GM10248 (cell line): ENCODE measurements at places on chromosomes 13 and 19.
A peak's percentile ranks its signal among the peaks of the same experiment; 100 is the strongest.

DNA sequence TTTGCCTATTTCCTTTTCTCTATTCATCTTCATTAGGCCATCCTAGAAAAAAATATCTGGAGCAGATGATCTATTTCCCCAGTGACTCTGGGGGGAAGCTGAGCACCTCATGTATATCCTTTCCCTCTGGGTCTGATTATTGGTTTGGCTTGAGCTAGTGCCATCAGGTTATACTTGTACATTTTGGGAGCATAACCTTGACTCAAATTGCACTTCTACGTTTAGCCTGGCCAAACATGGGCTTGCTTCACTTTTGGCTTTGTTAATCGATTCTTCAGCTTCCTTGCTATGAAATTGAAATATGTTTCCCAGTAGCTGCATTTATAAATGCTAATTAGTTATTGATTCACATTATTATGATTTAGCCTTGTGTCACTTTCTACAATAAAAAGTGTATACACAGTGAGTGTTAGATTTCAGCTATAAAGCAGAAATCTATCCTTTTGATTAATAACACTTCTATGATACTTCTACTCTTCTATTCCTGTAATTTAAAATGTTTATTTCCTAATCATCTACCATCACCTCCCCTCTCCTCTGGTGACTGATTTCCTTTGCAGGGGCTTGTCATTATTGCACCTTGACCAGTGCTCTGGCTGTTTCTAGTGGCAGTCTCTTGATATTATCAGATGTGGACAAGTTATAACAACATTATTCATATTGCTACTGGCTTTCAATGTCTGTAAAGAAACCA is 37.3 kb downstream of the TNFSF11 start:
- DNase-seq, result no peak

- DNase-seq, result no peak
Measured at GRCh38 chr19:8251025-8251472, 41.9 kb downstream of the CERS4 start.

GRCh38 chr19:48480183-48480557 is 11.0 kb downstream of the CYTH2 start:
- no peak for DNase-seq

GRCh38 chr19:17778968-17779929 is 15.7 kb upstream of the B3GNT3 start:
- DNase-seq, result no peak

DNA sequence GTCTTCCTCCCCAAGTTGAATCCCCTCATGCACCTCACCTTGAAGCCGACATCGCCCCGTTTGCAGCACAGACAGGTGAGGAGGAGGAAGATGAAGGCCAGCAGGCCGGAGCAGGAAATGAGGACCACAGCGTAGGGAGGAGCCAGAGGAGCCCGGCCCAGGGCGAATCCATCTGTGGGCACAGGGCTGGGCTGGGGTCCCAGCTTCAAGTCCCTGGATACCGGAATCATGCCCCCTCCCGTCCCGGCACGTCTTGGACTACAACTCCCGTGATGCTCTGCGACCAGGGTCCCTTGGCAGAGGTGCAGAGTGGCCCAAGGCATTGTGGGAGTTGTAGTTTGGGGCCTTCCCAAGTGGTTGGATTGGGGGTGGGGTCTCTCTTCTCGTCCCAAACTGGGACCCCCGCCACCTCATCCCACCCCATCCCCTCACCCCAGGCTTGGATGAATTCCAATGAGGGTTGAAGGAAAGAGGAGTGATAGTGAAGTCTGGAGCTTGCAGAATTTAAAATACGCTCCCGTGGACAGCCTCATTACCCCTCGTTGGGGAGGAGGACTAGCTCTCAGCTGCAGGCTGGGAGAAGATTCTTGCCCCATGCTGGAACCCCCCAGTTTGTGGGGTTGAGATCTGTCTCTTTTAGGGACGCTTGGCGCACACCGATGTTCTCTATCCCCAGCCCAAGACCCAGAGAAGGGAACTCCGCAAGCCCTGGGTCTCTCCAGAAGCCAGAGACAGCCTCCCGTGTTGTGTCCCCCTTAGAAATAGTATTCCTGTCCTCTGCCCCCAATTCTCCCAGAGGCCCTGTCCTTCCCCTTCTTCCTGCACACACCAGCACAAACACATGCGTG is 990 bp downstream of the LMTK3 start:
- peak; percentile 73 for DNase-seq

DNA sequence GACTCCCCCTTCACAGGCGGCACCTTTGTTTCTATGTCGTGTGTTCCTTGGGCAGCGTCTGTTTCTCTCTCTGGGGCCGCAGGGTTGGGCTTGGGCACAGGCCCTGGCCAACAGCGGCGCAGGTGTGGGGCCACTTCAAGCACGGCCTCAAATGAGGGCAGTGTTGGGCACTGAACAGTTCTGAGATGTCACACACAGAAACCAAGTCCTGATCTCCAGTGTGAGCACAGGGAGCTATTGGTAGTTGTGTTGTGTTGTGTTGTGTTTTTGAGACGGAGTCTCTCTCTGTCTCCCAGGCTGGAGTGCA is 42.7 kb downstream of the GATAD2A start:
- no peak for DNase-seq

- no peak for DNase-seq
Measured at GRCh38 chr19:42488783-42489521, 39.3 kb downstream of the CEACAM1 start.

- no peak for DNase-seq
Measured at GRCh38 chr19:5250127-5250659, 90.4 kb downstream of the PTPRS start.

GRCh38 chr13:103012646-103013045 is 53.6 kb downstream of the SLC10A2 start:
- no peak for DNase-seq

- DNase-seq, result no peak
Measured at GRCh38 chr19:1969176-1970002, 28.4 kb downstream of the CSNK1G2 start.

DNA sequence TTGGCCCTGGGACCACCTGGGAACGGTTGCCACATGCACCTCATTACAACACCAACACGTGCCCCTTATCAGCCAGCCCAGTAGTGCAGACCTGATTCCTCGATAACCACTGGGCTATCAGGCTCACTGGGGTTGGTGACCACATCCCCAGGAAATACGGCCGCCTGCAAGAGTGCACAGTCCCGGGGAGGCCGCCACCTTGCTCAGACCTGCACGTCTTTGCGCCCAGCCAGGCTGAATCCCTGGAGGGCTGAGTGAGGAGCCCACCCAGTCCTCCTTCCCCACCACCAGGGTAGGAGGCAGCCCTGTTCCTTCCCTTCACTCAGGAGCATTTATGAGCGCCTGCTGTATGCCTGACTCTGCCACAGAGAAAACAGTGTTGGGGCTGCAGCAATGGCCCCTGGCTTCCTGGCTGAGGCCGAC is 67.8 kb downstream of the CEBPG start:
- no peak for DNase-seq

DNA sequence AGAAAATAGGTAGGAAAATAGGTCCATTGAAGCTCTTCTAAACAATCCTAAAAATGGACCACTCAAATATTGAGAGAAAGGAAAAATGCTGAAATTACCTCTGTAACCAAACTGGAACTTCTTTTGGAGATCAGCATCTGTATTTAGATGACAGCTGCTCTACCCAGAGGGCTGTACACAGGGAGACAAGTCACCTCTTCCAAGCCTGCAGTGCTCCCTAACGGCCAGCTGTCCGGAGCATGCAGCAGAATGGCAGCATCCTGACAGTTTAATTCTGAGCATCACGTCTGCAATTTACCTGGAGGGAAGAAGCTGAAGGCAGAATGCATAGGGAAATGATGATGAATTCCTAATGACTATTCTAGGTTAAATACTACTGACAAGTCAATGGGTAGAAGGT is 62.8 kb upstream of the DIAPH3 start:
- no peak for DNase-seq

- no peak for DNase-seq
Measured at GRCh38 chr13:110687736-110688135, 18.2 kb downstream of the CARS2 start.

GRCh38 chr13:84985860-84986259 is 813.4 kb downstream of the SLITRK6 start:
- no peak for DNase-seq
